ENCODE measurements at places on chromosomes 5 and 9. TPM values are rescaled to one million over a fixed set of nuclear protein-coding genes. Genes with fewer than 3 reads are reported as not detected.

DNA sequence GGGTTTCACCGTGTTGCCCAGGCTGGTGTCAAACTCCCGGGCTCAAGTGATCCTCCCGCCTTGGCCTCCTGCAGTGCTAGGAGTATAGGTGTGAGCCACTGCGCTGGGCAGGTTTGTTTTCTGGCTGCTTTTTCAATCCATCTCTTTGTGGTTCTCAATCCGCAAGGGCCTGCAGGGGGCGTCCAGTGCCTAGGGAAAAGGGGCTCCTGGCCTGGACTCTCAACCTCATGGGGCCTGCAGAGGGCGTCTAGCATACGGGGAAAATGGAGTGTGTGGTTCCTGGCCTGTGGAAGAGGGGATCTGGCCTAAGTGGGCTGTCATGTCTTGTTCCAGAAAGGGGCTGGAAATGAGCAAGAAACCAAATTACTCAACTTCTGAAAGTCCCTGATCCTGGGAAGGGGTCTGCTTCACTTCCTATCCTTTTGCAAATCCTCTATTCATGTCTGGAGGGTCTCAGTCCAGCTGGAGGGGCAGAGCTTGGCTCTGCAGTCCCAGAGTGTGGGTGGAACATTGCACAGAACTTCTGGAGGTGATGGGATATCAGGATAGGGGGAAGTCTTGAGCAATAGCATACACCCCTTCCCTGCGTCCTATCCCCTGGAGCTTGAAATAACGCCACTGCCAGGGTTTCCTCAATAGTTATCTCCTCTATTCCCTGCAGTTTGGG is 12.7 kb upstream of the CCL27 start:
- DNase-seq = peak; percentile 17

GRCh38 chr5:101531026-101531425 is 627.9 kb upstream of the ST8SIA4 start:
- no peak for DNase-seq

GGTA1 gene
- 6.2 TPM for total RNA-seq

DNA sequence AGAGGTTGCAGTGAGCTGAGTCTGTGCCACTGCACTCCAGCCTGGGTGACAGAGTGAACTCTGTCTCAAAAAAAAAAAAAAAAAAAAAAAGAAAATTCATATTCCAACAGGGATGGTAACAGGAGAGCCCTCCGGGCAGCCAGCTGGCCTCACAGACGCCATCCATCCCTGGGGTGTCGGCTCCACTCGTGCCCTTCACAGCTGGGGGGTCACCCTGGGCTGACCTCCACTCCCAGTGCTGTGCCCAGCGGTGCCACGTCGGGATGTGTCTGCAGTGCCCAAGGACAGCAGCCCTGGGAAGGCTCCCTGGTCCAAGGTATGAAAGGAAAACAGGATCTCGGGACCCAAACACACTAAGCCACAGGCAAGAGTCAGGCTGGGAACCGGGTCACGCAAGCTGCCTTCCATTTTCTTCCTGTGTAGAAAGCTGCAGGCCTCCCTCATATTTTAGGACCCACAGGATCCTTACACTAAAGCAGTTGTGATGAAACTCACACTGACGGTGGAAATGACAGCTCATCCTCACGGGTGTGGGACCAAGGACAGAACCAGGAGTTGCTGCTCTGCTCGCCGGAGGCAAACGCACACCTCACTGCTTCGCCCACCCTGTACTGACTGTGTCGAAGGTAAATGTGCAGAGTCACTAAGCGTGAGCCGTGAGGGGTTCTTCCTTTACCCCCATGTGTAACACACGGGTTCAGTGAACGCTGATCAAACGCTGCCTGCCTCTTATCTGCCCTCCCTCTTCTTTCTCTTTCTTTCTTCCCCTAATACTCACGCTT is 5.3 kb downstream of the SLC12A7 start:
- DNase-seq = no peak

- DNase-seq = no peak
Measured at GRCh38 chr9:5191985-5192384, 6.5 kb upstream of the INSL6 start.

DNA sequence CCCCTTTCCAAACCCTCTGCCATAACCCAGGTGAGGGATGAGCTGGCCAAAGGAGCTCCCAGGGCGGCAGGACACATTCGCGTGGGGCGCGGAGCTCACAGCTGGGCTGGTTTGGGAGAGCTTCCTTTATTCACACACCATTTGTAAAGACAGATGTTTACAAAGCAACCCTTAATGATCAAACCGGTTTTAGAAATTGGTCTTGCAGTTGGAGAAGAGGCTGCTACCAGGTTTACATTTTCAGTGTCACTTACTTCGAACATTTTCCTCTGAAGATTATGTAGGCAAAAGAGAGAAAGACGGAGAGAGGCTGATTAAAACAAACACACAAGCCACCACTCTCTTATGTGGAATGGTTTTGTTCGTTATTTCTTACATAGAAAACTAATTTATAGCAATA is 648.7 kb downstream of the IRX1 start:
- no peak for DNase-seq

DNA sequence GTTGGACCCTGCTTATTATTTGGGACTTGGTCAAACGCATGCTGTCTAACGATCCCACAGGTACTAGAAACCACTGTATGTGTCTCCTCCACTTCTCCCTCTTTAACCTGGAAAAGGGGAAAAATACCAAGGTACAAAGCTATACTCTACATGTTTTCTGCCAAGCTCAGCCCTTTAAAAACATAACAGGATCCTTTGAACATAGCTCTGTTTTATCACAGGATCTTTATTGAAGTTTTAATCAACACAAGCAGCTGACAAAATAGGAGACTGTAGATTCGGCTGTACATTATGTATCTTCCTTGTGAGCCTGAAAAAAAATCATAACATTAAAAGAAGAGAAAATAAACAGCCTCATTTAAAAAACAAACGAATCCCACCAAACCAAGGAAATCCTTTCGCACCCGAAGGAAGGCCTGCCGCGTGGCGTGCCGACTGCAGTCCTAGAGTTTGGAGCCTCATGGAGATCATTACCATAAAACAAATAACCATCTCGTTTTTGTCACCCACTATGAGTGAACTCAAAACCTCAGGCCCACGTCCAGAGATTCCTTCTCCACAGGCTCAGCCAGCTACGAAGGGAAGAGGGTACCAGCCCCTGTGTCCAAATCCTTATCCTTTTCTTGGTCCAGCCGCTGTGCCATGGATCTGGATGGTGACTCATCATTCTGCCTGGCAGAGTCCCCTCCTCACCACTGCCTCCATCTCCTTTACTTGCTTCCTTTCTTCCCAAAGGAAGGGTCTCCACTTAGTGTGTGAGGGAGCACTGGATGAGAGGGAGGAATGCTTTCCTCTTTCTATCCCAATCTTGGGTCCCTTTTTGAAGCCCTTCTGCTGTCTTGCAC is 651.1 kb downstream of the CCDC171 start:
- peak; percentile 94 for DNase-seq

- no peak for DNase-seq
Measured at GRCh38 chr5:9381464-9381863, 164.4 kb downstream of the SEMA5A start.

DNA sequence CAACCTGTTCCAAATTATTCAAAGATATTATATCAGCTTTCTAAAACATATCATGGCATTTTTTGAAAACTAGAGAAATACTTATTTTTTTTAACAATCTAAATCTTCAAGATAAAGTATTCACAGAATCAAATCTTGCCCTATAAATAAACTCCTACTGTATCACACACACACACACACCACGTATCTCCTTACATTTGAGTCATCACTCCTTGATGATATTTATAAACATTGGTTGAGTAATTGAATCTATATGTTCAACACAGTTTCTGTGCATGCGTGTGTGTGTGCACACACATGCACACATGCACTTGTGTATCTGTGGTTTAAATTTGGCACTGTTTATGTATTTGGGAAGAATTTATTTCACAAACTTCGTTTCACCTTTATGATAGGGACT is 1716.4 kb downstream of the EFNA5 start:
- DNase-seq = no peak

GRCh38 chr5:140202078-140202477 is 27.1 kb downstream of the CYSTM1 start:
- peak; percentile 45 for DNase-seq

- no peak for DNase-seq
Measured at GRCh38 chr9:34629491-34629808, 584 bp upstream of the ARID3C start.

F2RL1 gene
- total RNA-seq = 1.2 TPM

- DNase-seq = peak; percentile 56
Measured at GRCh38 chr9:115198001-115198400, 80.0 kb upstream of the TNC start.

ESM1 gene
- 0.07 TPM for total RNA-seq

DNA sequence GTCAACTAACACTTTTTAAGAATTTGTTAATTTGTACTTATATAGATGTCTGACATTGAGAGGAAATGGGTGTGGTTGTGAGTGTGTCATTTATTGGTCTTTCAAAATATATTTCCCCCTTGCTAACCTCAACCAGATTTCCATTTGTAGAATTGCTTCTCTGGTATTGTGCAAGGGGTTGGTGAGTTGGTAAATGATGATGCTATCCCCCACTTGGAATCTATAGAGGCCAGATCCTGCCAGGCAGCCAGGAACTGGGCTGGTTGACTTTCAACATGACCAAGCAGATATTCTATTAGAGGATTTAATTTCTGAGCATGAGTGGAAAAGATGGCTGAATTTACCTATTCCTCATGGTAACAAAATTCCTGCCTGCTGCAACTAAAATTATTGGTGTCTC is 306.6 kb upstream of the KIF2A start:
- DNase-seq = no peak

IFNA4 gene
- not detected for total RNA-seq

- no peak for DNase-seq
Measured at GRCh38 chr5:502325-503079, 21.7 kb downstream of the SLC9A3 start.

GRCh38 chr5:32852535-32852934 is 141.4 kb downstream of the NPR3 start:
- DNase-seq = no peak

- DNase-seq = peak; percentile 52
Measured at GRCh38 chr9:127539259-127539981, 72.7 kb upstream of the STXBP1 start.

DNA sequence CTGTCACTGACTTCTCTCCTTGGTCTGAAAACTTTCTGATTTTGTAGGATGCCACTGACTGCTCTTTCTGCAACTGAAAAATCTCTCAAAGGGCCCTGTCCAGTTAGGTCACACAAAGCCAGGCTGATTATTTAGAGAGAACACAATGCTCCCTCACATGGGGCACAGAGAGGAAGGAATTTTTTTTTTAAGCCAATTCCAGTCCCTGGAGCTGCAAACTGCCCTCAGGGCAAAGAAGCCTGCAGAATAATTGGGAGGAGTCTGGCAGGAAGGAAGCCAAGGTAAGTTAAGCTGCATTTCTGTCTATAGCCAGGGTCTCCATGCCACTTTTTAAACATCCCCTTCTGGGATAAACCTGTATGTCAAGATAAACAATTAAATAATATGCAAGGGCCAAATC is 305.5 kb downstream of the ZSWIM6 start:
- DNase-seq = no peak

DNA sequence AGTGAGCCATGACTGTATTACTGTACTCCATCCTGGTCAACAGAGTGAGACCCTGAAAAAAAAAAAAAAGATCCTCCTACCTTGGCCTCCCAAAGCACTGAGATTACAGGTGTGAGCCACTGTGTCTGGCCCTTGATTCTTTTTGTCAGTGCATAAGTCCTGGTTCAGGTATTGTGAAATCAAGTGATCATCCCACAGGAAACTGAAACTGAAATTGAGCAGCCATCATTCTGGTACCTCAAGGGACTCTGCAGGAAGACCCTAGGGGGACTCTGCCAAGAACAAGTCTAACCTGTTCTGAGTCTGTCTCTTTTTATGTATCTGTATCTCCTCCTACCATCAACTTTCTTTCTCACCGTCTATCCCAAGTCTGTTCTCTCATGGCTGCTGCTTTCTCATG is 1.9 kb upstream of the DCAF10 start:
- no peak for DNase-seq

- DNase-seq = peak; percentile 65
Measured at GRCh38 chr5:96566833-96567587, 95.2 kb upstream of the CAST start.

- DNase-seq = no peak
Measured at GRCh38 chr9:90515510-90515909, 127.1 kb downstream of the DIRAS2 start.

- DNase-seq = peak; percentile 74
Measured at GRCh38 chr5:73901043-73901442, 275.0 kb downstream of the ARHGEF28 start.

DNA sequence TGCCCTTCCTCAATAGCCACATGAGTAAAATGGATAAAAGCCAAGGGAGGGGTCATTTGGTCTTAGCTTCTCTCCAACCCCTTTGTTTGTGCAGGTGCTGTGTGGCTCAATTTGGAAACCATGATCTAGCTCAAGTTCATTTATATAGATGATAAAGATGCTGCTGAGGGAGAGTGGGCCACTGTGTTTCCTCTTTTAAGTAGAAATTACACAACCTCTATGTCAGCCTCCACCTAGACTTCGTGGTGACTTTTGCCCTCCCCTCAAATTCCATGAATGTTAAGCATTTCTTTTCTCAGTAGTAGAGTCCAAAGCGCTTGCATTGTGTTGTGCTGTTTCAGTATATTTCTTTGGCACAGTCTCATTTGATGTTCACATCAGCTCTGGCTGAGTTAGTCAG is 241.4 kb downstream of the ARHGAP26 start:
- DNase-seq = no peak

PRRT1B gene
- not detected for total RNA-seq

- DNase-seq = peak; percentile 64
Measured at GRCh38 chr5:154095904-154096303, 57.1 kb downstream of the MFAP3 start.

NPDC1 gene
- 86.9 TPM for total RNA-seq

DNA sequence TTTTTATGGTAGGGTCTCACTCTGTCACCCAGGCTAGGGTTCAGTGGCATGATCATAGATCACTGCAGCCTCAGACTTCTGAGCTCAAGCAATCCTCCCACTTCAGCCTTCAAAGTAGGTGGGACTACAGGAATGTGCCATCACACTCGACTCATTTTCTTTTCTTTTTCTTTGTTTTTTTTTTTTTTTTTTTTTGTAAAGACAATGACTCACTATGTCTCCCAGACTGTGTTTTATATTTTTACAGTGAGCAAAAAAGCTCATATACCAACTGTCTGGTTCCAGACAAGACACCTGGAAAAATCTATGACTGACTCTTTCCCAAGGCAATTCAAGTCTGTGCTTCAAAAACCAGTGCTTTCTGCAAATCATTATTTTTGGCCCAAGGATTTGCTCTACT is 10.8 kb upstream of the FOXD1 start:
- no peak for DNase-seq

- DNase-seq = no peak
Measured at GRCh38 chr5:11013793-11014192, 252.8 kb upstream of the DAP start.

DNA sequence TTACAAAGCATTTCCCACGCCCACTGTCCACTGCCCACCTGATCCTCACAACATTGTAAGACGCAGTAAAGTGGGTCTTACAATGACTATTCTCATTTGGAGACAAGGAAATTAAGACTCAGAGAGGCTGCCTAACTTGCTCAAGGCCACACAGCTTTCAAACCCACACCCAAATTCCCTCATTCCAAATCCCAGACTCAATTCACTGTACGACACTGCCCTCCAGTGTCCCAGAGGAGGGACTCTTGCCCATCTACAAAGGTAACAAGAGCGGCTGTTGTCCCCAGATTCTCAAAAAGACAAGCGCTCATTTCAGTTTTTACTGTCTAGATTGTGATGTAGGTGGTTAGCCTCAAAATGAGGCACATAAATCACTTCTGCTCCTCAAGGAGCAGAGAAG is 184.6 kb downstream of the ACTL7B start:
- no peak for DNase-seq
